Stimulated activated naive CD4-positive, alpha-beta T cell treated with Interleukin-2 at 50 U/mL for 16 hours (primary cell): ENCODE measurements at places on chromosomes 11 and 22.

DNA sequence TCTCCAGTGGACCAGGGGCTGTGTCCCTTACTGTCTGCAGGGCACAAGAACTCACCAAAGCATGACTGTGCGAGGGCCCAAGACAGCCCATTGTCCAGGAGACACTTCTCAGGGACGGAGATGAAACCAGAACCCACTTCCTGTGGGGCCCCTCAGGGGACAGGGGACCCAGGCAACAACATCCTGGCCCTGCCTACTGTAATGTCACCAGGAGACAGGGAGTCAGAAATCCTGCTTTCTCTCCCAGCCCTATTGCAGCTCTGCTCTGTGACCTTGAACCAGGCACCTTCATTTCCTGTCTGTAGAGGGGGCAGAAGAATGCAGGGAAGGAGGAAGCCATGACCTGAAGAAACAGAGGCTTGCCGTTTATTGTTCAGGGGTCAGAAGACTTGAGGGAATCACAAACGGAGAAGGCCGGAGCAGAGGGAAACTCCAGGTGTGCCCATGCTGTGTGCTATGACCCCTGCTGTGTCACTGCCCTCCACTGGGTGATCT is 98.0 kb downstream of the NAT10 start:
- DNase-seq: no peak

DNA sequence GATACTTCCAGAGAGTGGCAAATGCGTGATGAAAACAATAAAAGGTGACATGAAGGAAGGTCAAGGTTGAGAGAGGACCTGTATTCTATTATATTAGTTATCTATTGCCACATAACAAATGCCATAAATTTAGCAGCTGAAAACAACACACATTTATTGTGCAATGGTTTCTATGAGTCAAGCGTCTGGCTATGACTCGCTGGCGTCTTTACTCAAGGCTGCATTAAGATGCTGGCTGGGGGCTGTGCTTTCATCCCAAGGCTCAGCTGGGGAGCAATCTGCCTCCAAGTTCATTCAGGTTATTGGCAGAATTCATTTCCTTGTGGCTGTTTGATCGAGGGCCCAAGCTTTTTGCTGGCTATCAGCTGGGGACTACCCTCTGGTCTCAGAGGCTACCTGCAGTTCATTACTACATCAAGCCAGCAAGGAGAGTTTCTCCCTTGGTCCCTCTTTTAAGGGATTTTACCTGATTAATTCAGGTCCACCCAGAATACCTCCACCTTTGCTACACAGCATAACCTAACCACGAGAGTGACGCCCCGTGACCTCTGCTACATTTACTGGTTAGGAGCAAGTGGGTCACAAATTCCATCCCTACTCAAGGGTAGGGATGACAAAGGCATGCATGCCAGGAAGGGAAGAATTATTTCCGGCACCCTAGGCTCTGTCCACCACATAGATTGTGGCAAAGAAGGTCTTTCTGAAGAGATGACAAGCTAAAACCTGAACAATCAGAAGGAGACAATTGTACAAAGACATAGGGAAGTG is 549.1 kb downstream of the MN1 start:
- no peak for DNase-seq

GRCh38 chr22:36874736-36875135 is 13.9 kb downstream of the NCF4 start:
- no peak for DNase-seq

GRCh38 chr11:73307323-73308002 is 613 bp upstream of the ARHGEF17 start:
- DNase-seq: peak; percentile 87

- DNase-seq: peak; percentile 4
Measured at GRCh38 chr22:22463855-22464540, 44.5 kb downstream of the ZNF280B start.

GRCh38 chr22:49448526-49448925 is 379.1 kb downstream of the BRD1 start:
- no peak for DNase-seq

DNA sequence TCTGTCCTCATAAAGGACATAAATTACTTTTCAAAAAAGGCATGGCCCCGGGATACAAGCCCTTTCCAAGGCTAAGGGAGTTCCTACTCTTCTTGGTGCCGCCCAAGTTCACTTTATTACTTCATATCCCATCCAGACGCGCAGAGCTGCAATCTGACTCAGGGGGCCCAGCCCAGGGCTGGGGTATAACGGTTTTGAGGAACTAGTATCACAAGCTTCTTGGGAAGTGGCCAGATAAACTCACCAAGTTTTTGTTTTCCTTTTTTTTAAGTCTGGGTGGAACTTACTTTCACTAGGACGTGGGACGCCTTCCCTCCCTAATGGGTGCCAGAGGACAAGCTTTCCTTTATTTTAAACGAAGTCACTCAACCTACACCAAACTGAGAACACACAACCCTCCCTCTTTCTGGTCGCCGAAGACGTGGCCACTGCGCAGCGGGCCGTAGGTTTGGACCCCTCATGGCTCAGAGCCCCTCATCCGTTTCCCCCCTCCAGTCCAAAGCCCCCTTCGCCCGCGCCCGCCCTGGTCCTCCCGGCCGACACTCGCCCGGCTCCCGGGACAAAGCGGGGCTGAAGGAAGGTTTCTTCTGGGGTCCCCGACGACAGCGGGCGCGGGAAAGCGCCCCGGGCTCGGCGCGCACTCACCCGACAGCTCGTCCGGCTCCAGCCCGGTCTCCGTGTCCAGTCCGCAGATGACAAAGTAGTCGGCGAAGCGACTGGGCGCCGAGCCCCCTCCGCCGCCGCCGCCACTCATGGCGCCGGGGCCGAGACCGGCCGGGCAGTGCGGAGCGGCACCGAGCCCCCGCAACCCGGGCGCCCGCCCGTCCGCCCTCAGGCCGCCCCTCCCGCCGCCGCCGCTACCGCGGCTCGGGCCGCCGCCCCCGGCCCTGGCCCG is 587 bp downstream of the DENND5A start:
- DNase-seq: peak; percentile 36

DNA sequence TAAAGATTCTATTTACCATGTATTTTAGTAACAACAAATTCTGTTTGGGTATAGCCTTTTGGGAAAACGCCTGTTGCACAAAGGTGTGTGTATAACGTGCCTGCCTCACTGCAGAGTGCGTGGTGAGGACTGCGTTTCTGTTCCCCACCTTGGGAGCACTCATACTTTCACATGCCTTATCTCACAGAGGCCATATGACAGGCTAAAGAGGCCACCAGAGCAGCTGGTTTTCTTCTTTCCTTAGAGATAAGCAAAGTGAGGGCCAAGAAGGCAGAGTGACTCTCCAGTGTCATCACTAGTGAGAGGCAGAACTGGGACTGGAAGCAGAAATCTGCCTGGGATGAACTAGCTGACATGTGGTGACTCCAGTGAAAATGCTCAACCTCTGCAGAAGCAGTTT is 369.2 kb upstream of the NARS2 start:
- DNase-seq: no peak

- DNase-seq: no peak
Measured at GRCh38 chr11:17744151-17744940, 9.8 kb downstream of the KCNC1 start.

- DNase-seq: no peak
Measured at GRCh38 chr11:126561327-126561893, 205.9 kb downstream of the ST3GAL4 start.

- no peak for DNase-seq
Measured at GRCh38 chr11:29324328-29324727, 692.5 kb downstream of the KCNA4 start.

DNA sequence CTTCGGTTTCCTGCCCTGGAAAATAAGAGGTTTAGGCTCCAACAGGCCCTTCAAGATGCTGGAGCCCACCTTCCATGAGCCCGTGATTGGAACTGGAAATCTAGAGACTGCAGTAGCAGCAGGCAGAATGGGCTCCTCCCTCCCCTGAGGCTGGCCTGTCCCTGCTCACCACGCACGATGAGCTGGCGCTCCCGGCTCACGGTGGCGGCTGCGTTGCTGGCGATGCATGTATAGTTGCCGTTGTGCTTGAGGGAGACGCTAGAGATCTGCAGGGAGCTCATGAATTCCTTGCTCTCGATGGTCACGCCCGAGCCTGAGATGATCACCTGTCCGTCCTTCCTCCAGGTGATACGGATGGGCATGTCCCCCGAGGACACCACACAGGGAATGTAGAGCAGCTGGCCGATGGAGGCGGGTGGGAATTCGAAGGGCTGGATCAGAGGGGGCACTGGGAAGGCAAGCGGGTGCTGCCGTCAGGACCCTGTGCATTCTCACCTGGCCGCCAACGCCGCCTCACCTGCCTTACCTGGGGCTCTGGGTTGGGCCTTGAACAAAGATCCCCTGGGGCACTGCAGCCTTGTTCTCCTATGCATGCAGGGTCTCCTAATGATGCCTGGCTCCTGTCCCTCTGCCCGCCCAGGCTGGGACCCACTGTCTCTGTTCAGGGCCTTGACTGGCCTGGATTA is 177.8 kb downstream of the CEP164 start:
- no peak for DNase-seq

- DNase-seq: no peak
Measured at GRCh38 chr11:84384731-84385130, 1098.6 kb upstream of the CCDC90B start.

DNA sequence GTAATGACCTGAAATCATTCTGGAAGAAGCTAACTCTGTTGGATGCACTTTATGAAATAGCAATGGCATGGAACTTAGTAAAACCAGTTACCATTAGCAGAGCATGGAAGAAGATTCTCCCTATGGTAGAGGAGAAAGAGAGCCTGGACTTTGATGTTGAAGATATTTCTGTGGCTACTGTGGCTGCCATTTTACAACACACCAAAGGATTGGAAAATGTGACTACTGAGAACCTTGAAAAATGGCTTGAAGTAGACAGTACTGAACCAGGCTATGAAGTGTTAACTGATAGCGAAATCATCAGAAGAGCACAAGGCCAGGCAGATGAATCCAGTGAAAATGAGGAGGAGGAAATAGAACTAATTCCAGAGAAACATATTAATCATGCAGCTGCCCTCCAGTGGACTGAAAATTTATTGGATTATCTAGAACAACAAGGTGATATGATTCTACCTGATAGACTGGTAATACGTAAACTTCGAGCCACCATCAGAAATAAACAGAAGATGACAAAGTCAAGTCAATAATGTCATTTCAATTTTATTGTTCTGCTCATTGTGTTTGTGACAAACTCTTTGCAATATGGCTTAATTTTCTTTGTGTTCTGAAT is 2.0 kb downstream of the JRKL start:
- DNase-seq: no peak

- no peak for DNase-seq
Measured at GRCh38 chr11:22431106-22431505, 92.9 kb downstream of the SLC17A6 start.

DNA sequence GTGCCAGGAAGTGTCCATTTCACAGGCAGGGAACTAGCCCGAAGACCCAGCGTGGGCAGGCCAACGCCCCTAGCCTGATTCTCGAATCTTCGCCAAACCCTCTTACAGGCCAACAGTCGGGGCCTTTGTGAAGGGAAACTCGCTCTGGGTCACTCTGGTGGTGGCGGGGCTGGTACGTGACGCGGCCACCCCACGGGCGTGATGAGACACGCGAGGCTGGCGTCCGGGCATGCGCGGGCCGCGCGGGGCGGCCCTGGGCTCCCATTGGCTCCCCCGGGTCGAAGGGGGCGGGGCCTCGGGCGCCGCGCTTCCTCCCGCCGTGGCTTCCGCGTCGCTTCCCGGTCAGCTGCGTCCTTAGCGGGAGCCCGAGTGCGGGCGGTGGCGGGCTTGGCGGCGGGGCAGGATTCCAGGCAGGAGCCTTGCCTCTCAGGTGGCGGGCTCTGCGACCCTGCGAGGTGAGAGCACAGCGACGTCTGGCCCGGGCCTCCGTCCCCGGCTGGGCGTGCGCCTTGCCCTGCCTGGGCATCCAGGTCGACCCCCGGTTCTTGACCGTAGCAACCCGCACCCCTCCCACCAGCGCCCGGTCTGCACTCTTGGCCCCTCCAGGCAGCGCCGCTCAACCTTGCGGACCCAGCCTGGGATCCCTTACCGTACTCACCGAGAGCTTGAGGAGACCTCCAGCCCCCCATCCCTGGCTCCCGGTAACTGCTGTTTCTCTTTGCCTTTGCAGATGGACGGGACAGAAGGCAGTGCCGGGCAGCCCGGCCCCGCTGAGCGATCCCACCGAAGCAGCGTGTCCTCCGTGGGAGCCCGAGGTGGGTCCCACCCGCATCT is at the start of gene FRMD8:
FRMD8 (plus strand) TSS at position 331 of the 834 bp plus-strand sequence; CDS start at position 731, 400 bp downstream.
- peak; percentile 83 for DNase-seq

- DNase-seq: no peak
Measured at GRCh38 chr11:12871788-12872321, 137.3 kb upstream of the RASSF10 start.

DNA sequence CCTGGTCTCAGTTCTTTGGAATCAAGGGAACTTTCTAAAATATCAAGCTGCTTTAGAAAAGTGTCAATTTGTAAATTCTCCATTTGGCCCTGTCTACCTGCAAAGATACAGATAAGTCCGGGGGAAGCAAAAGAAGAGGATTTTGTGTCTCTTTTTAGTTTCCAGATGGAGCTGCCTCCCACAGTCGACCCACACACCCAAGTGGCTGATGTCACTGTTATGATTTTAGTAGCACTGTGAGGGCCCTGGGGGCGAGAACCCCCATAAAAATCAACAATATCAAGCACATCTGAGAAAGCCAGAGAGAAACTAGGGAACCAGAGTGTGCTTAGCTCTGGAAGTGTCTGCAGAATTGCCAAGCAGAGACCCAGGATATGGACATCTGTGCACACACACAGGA is 212.7 kb downstream of the LARGE1 start:
- no peak for DNase-seq

- DNase-seq: peak; percentile 81
Measured at GRCh38 chr22:19178657-19179496, at the start of gene SLC25A1. SLC25A1 (minus strand) TSS chr22:19178736; CDS start chr22:19178673, 63 bp downstream.

GRCh38 chr11:44716256-44716655 is 10.5 kb upstream of the TSPAN18 start:
- DNase-seq: no peak

DNA sequence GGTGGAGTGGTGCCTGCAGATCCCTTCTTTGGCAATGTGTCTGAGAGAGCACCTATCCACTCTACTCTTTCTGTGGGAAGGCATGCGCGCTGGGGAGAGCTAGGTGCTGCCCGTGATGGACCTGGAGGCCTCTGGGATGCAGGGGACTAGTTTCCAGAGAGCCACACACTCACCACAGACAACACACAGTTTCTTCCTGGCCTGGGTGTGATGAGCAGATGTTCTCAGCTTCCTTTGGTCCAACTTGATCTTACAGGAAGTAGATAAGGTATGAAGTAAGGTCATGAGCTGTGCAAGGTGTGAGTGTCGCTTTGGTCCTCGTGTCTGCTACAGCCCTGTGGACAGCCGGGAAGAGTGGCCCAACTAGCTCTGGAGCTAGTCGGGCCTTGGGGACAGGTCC is 27.3 kb upstream of the SUSD2 start:
- DNase-seq: no peak
